ENCODE measurements at places on chromosomes 12 and 14. TPM values are rescaled to one million over a fixed set of nuclear protein-coding genes. Genes with fewer than 3 reads are reported as not detected.

GYS2 gene
- not detected for total RNA-seq

DNA sequence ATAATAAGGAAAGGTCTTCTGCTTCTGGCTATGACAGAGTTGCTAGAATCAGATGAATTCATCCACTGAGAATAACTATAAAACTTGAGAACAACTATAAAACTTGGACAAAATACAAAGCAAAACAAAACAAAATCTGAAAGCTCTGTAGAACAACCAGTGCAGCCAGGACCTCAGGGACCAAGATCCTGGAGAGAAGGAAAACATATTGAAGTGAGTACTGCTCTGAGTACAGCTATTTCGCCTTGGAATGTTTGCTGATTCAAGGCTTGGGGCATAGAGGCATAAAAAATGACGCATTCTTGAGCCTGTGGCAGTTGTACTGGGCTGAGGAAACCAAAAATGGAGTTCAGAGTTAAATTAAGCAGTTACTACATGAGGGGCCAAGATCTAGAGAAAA lies 21.7 kb downstream of the FOXA1 start:
- H3K27me3 ChIP-seq: no peaks in the 10 kb centered on the region
- H3K36me3 ChIP-seq: no peaks in the 10 kb centered on the region
- H3K4me3 ChIP-seq: no peak overlapping the region
- DNase-seq: no peak
- no peak overlapping the region for H3K27ac ChIP-seq

GRCh38 chr14:75025082-75025481 lies 22.4 kb downstream of the EIF2B2 start:
- no peaks in the 10 kb centered on the region for H3K4me1 ChIP-seq
- no peaks in the 10 kb centered on the region for H3K27me3 ChIP-seq
- no peak overlapping the region for H3K27ac ChIP-seq
- H3K36me3 ChIP-seq: no peaks in the 10 kb centered on the region
- no peak overlapping the region for H3K4me3 ChIP-seq
- no peak for DNase-seq

E2F7 gene
- total RNA-seq: not detected

All from gastrocnemius medialis (tissue), 4 donors.